ENCODE measurements at places on chromosomes 4 and X.

DNA sequence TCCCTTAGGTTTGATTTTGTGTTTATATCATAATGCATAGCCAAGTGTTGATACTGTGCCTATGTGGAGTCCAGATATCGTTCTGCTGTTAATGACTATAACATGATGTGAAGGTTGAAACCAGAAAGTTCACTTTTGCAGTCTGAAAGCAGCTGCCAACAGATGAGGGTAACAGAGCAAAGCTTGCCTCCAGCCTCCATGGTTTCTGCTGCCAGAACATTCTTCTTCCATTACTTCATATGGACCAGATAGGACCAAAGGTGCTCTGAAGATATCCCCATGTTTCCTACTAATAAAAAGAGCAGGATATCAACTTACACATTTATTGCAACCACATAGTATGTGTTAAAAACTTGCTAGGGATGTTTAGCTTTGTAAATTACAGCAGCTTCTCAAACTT is 394.1 kb downstream of the SPRY1 start:
- DNase-seq, result no peak

GRCh38 chr4:40316782-40317635 is 18.1 kb upstream of the CHRNA9 start:
- no peak for DNase-seq

DNA sequence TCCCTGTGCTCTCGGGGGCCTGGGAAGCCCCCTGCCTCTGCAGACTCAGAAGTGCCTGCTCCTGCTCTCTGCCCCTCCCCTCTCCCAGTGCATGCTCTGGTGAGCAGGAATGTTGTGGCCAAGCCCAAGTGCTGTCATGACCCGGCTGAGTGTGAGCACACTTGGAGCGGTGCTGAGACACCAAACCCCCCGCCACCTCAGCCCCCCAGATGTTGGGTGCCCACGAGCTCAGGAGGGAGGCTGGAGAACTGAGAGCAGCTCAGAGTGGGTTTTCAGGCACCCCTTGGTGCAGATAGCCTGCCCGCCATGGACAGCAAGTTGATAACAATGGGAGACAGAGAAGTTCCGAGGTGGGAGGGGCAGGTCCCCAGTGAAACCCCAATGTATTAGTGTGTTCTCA is 477.4 kb downstream of the ACTRT1 start:
- DNase-seq, result no peak

DNA sequence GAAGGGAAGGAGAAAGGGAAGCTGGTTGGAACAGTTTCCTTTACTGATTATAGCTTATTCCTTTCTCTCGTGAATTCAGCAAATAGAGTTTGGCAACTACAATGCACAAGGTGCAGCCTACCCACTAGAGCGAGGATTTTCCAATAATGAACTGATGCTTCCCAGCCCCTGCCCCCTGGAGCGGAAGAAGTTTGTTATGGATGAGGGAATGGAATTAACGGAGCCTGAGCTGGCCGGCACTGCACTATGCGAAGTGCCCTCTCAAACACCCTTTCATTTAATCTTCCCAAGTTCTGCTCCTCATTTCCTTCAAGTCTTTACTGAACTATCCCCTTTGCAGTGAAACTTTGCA is 42.5 kb upstream of the CBR4 start:
- DNase-seq, result no peak

DNA sequence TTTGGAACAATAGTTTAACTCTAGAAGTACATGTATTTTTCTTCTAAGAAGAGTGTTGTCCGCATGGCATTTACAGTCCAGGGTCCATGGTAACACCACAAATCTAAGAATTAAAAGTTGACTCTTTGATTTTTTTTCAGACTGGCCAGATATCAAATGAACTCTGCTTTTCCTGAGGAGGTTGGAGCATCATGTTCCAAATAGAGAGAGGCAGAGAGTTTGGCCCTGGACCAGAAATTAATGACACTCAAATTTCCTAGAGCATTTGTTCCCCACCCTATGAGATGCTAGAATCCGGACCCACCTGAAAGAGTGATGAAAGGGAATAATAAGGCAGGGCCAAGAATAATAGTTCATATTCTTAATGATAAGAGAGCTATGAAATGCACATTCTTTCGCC is 47.0 kb upstream of the NAP1L5 start:
- DNase-seq, result no peak

GRCh38 chr4:116480546-116480945 is 604.8 kb downstream of the TRAM1L1 start:
- no peak for DNase-seq

- DNase-seq, result no peak
Measured at GRCh38 chr4:188976644-188977115, 837.4 kb downstream of the TRIML1 start.

- DNase-seq, result no peak
Measured at GRCh38 chrX:13119386-13119785, 75.0 kb upstream of the FAM9C start.

- no peak for DNase-seq
Measured at GRCh38 chr4:43875655-43876054, 573.0 kb downstream of the KCTD8 start.

DNA sequence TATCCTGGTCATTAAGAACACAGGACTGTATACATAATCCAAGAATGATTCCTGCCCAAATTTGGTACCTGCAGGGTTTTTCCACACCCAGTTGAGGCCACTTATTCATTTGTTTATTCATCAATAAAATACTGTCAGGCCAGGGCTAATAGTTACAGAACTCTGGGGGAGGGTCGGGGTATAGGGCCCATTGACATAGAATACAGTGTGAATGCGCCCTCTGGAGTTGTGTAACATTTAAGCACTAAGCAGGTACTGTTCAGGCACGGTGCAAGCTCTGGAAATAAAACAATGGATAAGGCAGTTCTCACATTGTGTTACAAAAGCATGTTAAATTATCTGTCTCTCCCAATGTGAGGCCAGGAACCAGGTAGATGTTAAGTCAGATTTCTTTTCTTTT is 30.8 kb upstream of the LRBA start:
- no peak for DNase-seq

- no peak for DNase-seq
Measured at GRCh38 chrX:42783451-42783850, 5.5 kb upstream of the PPP1R2C start.

DNA sequence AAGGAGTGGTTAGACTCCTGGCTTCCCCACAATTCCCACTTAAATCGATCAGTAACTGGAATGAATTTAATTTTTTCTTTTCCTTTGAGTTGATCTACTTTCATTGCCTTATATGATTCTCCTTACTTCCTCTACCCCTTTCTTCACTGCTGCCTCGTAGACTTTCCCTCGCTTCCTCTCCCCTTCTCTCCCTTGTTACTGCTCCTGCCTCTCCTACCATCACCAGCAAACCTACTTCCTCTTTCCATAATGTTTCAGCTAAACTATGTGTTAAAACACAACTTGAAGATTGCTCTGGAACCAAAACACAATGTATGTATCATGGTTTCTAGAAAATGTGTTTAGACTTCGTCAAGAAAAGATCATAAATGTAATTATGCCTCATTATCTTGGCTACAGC is 132.0 kb upstream of the TET2 start:
- no peak for DNase-seq

Data from vagina (tissue), 2 donors.